ENCODE measurements at places on chromosomes 3 and 15.

GRCh38 chr3:14680716-14681115, 5.8 kb downstream of the C3orf20 start:
- DNase-seq = peak; percentile 20

- DNase-seq = no peak
These were observed 319.9 kb upstream of the GRM7 start for GRCh38 chr3:6540981-6541380.

GRCh38 chr3:10928961-10929471, 63.5 kb upstream of the SLC6A1 start:
- DNase-seq = no peak

DNA sequence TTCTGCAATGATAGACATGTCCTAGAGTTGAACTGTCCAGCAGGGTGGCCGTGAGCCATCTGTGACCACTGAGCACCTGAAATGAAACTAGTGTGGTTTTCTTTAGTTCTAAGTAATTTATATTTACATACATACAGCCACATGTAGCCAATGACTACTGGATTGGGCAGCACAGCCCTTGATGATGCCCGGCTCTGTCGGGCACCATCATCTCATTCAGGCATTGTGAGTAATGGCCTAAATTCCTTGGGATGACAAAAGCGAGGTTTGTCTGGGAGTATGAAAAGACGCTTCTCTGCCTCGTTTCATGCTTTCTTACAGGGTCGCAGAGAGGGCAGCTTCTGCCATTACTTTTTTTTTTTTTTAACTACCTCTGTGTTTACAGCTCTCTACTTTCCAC, 251.9 kb upstream of the HES1 start:
- DNase-seq = no peak

DNA sequence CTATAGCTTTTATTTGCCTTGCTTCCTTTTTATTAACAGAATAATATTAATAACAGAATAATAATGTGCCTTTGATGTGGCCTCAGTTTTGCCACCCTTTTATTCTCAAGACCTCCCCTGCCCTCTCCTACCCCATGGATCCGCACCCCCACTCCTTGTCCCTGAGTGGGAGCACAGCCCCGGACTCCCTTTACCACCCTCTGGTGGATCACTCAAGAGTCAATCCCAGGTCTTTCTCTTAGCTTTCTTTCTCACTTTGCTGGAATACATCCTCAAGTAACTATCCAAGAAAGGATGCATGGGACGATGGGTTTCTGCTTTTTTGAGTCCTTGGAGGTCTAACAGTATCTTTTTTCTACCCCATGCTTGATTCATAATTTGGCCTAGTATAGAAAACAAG, 63.4 kb downstream of the KLF13 start:
- DNase-seq = no peak

GRCh38 chr15:39419651-39420050, 161.2 kb upstream of the THBS1 start:
- DNase-seq = no peak

- peak; percentile 76 for DNase-seq
These were observed 41.1 kb downstream of the IGF1R start for GRCh38 chr15:98689431-98689861.

- DNase-seq = no peak
These were observed 57.3 kb downstream of the TRAT1 start for GRCh38 chr3:108879915-108880314.

DNA sequence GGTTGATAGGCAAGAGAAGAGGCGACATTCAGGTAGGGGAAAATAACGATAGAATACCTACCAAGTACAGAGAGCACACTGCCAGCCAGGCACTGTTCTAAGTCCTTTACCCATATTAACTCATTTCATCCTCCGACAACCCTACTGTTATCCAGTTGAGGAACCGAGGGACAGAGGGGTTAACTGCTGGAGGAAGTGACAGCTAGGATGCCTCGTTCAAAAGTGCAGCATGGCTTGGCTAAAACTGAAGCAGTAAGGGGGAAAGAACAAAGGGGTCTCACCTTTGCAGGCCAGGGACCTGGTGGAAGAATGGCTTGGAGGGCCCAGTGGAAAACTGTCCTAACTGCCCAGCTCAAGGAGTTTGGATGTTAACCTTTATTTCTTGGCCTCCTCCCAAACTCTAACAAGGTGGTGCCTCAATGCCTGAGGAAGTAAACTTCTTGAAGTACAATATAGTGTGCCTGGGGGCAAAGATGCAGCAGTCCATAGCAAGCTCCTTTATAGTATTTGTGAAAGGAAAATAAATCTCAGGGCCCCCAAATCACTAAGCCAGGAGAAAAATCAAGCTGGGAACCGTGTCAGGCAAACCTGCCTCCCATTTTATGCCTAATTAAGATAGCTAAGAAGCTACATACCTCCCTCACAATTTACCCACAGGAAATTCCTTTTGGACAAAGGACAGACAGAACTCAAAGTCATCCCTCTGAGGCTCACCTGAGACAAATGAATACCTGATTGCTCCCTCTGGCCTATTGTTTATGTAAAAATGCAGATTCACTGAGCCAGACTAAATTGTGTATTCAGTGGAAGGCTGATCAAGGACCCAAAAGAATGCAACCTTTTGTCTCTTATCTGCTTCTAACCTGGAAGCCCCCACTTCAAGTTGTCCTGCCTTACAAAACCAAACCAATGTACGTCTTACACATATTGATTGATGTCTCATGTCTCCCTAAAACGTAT, 1.6 kb upstream of the ITGB5 start:
- no peak for DNase-seq

DNA sequence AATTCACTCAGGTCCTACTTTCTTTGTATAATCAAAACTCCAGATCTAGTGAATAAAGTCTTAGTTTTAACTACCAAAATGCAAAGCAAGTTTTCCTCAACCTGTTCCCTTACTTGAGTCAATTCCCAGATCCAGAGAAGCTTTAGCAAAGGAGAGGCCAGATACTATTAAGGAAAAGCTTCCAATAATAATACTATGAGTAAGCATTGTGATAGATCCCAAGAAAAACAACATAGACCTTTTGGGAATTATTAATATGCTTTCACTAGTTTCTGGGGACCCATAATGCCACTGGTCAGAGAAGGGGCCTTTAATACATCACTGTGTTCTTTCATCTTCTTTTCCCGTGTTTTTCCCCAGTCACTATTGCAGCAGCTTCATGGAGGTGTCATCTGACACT, 339.9 kb upstream of the CDIN1 start:
- DNase-seq = no peak

- no peak for DNase-seq
These were observed 366 bp downstream of the TM6SF1 start for GRCh38 chr15:83107841-83108181.

GRCh38 chr3:195580744-195581443, 2.8 kb downstream of the APOD start:
- no peak for DNase-seq

- DNase-seq = no peak
These were observed 180.7 kb upstream of the SNTN start for GRCh38 chr3:63471781-63472180.

DNA sequence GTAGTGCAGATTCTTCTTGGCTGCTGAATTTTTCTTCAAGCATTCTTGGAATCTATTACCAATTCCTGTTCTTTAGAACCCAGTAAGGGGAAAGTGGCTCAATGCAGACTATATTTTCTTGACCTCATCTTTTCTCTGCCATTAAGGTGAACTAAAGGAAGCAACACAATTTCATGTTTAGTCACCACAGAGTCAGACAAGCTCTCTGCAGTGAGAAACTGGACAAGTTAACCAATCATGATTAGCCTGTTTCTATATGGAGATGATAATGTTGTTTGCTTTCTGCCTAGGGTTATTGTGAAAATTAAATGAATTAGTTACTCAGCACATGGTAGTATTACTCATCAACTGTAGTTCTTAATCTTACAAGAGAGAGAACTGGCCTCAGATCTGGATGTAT, 1075.1 kb downstream of the AGBL1 start:
- peak; percentile 78 for DNase-seq

- DNase-seq = no peak
These were observed 366.8 kb downstream of the VGLL3 start for GRCh38 chr3:86624192-86624591.

DNA sequence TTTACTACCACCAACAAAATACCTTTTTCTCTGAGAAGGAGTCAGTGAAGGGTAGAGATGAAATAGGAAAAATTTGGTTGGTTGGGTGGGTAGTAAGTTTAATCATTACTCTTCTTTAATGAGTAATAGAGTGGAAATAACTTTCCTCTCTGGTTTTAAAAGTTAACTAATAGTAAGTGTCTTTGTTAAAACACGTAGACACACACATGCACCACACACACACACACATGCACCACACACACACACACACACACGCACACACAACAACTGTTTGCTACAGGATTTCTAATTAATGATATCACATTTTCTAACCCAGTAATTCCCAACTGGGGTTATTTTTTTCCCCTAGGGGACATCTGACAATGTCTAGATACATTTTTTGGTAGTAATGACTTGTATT, 84.1 kb downstream of the CHL1 start:
- no peak for DNase-seq

- no peak for DNase-seq
These were observed 324.7 kb downstream of the SHQ1 start for GRCh38 chr3:72523429-72524151.

GRCh38 chr3:64266983-64267382, 41.7 kb upstream of the PRICKLE2 start:
- peak; percentile 11 for DNase-seq

- peak; percentile 70 for DNase-seq
These were observed 49.2 kb downstream of the LRRK1 start for GRCh38 chr15:100968050-100968966.

DNA sequence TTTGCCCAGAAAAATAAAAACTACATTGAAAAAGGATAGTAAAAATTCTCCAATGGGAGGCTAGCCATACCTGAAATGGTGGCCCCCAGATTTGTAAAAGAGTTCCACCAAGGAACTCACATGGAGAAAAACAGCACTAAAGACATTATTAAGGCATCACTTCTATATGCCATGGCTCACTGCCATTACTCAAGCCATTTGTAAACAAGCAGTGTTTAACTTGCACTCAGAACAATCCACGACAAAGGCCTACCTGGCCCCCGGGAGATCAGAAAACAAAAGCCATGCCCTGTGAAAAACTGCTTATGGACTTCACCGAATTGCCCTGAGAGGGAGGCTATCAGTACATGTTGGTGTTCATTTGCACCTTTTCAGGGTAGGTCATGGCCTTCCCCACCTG, 19.6 kb downstream of the CCR8 start:
- DNase-seq = no peak

- no peak for DNase-seq
These were observed 33.0 kb downstream of the NME9 start for GRCh38 chr3:138296639-138297038.

DNA sequence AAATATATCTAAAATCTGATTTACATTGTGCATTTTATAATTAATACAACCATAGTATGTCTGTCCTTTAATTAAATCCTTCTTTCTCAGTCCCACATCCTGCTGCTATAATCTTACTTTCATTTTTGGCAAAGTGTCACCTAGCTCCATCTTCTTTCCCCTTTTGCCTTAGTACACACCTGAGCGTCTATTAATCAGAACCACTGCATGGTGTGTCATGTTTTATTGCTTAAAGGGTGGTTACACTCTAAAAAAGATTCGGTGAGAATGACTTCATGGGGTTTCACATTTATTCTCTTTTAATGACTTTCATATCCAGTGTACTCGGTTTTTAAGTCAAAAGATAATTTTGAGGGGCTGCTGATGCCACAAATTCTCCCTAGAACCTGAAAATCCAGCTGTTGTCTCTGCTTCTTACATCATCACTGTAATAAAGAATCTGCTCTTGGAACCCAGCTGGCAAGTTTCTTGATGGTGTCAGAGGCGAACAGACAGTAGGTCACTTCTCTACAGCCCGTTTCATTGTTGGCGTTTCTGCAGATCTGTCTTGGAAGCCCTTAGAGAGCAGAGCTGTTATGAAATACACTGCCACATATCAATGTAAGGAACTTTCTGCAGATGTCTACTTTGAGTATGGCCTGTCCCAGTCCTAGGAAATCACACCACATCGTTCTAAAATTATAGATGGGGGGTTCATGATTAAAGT, 99.7 kb downstream of the TIGIT start:
- no peak for DNase-seq

- DNase-seq = peak; percentile 77
These were observed 276.6 kb downstream of the UACA start for GRCh38 chr15:70486451-70487386.

DNA sequence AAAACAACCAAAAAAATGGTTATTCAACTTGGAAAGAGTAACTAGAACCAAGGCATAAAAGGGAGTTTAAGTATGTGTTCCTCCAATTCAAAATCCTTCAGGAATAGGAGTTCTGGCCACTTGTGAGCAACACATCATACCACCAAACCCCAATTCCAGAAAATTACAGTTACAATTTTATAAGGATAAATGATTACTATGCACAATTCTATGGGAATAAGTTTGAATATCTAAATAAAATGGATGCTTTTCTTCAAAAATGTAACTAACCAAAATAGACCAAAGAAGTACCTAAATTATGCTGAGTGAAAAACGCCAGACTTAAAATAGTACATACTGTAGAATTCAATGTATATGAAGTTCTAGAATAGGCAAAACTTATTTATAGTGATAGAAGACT, 4.6 kb downstream of the HLTF start:
- DNase-seq = no peak

DNA sequence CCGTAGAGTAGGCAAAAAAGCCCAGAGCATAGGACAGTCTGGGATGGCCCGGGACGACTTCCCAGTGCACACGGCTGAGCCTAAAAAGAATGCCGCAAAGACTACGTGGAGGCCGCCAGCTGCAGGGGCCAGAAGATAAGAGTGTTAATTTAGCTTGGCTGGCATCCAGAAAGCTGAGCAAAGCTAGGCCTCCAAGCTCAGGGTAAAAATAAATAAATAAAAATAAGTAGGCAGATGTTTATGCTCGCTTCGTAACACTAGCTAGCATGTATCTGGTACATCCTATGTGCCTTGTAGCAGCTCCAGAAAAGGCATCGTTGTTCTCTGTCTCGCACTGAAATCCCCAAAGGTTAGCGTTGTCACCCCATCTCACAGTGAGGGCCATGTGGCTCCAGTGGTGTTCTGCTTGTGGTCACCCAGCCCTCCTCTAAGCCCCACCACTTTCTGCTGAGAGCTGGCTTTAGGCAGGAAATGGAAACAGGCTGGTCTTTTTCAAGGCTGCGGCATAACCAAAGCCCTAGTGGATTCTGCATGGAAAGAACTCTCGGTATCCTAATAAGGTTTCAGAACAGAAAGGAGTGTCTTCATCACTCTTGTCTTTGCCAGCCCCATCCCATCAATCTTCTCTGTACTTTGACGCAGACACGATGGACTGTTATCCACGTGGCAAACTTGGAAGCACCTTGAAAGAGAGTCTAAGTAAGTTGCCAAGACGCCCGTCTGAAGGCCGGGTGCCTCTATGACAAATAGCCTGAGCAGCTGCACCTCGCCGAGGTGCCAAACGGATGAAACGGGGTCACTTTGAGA, 58.1 kb upstream of the MEF2A start:
- peak; percentile 17 for DNase-seq

- no peak for DNase-seq
These were observed 112.3 kb downstream of the CDIN1 start for GRCh38 chr15:36691579-36692357.

GRCh38 chr3:123119388-123119787, 52.6 kb downstream of the PDIA5 start:
- DNase-seq = no peak

- peak; percentile 95 for DNase-seq
These were observed 4.7 kb downstream of the TMCC1 start for GRCh38 chr3:129888771-129889170.

- DNase-seq = no peak
These were observed 357.4 kb downstream of the GAP43 start for GRCh38 chr3:115980709-115981108.
